Natural killer cell treated with Interleukin-12 subunit alpha and Interleukin-12 subunit beta and Interleukin-15 and Interleukin-18, amount 100 ng/mL, for 72 hours (primary cell): ENCODE measurements at places on chromosomes 1 and 21. TPM values are rescaled to one million over a fixed set of nuclear protein-coding genes. Genes with fewer than 3 reads are reported as not detected.
A peak's percentile ranks its signal among the peaks of the same experiment; 100 is the strongest.

DNA sequence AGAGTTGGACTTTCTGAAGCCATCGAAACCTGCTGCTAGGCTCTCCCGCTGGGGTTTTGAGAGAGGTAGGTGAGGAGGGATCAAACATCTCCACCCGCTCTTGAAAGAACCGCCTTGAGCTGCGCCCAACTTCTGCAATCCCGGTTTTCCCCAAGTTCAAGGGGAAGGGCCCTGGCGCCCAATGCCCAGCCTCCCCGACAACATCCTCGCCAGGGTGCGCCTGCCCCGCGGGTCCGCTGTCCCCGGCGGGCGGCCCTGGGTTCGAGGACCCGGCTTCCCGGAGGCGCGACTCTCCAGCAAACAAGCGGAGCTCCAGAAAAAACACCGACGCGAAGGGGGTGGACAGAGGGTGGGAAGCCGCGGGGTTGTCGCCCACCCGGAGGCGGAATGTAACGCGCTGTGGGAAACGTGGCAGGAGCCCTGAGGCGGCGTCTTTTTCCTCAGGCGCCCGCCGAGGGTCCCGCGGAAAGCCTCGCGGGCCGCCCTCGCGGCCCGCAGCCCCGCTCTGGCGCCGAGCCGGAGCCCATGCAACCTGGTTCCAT, 607 bp downstream of the BTG3 start:
- DNase-seq: peak; percentile 66

DNA sequence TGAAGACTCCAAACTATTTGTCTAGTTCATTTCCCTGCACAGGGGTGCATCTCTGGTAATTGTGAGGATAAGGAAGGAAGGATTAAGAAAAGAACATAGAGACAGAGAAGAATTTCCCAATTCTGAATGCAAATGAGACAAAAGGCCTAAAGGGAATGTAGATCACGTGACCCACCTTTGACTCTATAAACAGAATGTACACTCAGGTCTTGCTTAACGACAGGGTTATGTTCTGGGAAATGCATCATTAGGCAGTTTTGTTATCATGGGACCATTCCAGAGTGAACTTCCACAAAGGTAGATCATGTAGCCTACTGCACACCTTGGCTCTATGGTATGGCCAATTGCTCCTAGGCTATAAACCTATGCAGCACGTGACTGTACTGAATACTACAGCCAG, 252.3 kb upstream of the ZP4 start:
- no peak for DNase-seq

GRCh38 chr1:12617511-12617900, 504 bp downstream of the DHRS3 start:
- DNase-seq: peak; percentile 74

Gene BARHL2
- not detected for total RNA-seq
